ENCODE measurements at places on chromosomes 3 and 15.

GRCh38 chr3:17090280-17090983 is 205.7 kb downstream of the PLCL2 start:
- no peak for DNase-seq

GRCh38 chr15:40042791-40043320 is 3.9 kb upstream of the SRP14 start:
- no peak for DNase-seq

DNA sequence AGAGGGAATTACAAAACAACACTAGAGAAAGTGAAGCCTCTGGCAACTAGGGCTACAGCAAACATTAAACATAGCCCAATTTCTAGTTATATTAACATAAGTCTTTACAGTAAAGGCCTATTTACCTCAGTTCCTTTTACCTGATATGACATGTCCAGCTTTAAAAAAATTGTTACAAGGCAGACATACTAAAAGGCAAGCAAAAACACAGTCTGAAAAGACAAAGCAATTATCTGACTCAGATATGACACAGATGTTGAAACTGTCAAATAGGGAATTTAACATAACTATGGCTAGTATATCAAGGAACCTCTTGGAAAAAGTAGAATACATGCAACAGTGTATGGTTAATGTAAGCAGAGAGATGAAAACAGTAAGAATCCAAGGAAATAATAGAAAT is 238.6 kb downstream of the RAP2B start:
- DNase-seq, result peak; percentile 28

GRCh38 chr3:87828046-87828445 is 230.8 kb downstream of the CGGBP1 start:
- no peak for DNase-seq

GRCh38 chr15:85543741-85544155 is 163.3 kb downstream of the AKAP13 start:
- DNase-seq, result no peak

DNA sequence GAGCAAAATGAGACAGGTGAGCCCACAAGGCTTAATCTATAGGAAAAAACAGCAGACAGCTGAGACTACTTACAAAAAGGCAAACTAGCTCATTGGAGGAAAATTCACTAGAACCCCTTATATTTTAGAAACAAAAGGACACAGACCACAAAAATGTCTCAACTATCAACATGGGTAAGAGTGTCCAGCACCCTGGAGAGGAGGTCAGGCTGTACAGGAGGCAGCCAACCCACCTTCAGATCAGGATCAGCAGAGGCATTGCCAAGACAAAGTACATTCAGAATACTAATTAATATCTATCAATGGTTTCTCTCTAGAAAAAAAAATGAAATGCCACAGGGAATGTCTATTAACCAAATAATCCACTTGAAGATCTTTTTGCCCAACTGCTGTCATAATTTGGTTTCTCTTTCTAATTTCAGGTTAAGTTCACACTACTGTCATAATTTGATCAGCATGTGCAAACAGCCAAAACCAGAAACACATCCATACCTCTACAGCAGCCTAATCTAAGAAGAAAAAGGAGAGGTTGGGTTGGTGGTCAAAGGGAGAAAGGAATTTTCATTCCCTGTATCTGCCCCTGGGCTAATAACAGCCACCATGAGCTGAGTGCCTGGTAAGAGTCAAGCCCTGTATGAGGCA is 26.0 kb upstream of the THBS1 start:
- no peak for DNase-seq

DNA sequence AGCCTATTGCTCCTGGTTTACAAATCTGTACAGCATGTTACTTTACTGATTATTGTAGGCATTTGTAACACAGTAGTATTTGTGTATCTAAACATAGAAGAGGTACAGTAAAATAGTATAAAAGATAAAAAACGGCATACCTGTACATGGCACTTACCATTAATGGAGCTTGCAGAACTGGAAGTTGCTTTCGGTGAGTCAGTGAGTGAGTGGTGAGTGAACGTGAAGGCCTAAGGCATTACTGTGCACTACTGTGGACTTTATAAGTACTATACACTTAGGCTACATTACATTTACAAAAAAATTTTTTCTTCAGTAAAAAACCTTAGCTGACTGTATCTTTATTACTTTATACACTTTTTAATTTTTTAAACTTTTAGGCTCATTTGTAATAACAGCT is 90.9 kb downstream of the RAP2B start:
- DNase-seq, result no peak

DNA sequence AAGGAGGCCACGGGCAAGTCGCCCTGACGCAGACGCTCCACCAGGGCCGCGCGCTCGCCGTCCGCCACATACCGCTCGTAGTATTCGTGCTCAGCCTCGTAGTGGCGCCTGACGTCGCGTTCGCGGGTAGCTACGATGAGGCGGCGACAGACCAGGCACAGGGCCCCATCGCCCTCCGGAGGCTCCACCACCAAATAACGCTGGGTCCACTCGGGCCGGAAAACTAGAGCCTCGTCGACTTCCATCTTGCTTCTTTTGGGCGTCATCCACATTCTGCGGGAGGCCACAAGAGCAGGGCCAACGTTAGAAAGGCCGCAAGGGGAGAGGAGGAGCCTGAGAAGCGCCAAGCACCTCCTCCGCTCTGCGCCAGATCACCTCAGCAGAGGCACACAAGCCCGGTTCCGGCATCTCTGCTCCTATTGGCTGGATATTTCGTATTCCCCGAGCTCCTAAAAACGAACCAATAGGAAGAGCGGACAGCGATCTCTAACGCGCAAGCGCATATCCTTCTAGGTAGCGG is at the start of gene EPM2AIP1:
Gene EPM2AIP1, minus strand, starts transcription at position 326 of the 520 bp plus-strand sequence. Its CDS starts 54 bp downstream, at position 272.
- DNase-seq, result peak; percentile 100

DNA sequence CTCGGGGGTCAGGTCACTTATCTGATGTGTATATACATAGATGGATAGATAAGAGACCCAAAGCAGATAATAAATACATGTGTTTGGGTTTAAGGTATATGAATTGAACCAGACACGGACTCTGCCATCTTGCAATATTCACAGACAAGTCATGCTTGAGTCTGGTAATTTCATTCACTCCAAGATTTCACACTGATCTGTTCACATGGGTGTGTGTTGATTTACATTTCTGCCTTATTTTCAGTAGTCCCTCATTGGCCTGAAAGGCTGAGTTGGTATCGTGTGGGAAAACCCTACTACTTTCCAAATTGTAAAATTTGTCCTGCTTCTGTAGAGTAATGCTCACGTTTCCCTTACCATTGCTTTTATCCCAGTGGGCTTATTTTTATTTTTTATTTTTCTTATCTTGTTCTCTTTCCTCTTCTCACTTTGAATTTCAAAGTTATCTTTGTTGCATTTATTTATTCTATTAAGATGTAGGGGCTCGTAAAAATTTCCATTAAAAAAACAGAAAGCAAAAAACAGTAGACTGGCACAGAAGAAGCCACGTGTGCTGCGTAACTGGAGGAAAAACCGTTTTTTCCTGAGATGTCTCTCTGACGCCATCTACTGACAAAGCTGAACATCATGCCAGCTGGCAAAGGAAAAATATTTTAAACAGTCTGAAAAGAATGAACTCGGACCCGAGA is 10.8 kb upstream of the MFSD1 start:
- DNase-seq, result peak; percentile 50

DNA sequence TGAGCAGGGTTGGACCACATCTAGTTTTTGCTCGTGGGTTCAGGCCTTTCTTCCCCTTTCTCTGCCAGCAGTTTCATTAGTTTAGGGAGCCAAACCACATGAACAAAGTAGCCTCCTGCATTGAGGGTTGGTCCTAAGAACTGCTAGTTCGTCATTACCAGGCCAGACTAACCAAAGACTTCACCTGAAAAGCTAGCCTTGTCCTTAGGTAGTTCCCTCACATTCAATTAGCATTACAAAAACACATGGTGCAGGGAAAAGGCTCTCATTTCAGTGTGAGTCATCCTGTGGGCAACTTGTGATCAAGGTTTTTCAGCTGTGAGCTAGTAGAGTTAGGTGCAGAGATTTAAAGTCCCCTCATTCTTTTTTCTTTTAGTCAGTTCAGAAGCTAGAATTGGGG is 279.3 kb upstream of the CTNNB1 start:
- peak; percentile 31 for DNase-seq

- no peak for DNase-seq
Observed at GRCh38 chr3:15345066-15345607, 12.8 kb upstream of the SH3BP5 start.

DNA sequence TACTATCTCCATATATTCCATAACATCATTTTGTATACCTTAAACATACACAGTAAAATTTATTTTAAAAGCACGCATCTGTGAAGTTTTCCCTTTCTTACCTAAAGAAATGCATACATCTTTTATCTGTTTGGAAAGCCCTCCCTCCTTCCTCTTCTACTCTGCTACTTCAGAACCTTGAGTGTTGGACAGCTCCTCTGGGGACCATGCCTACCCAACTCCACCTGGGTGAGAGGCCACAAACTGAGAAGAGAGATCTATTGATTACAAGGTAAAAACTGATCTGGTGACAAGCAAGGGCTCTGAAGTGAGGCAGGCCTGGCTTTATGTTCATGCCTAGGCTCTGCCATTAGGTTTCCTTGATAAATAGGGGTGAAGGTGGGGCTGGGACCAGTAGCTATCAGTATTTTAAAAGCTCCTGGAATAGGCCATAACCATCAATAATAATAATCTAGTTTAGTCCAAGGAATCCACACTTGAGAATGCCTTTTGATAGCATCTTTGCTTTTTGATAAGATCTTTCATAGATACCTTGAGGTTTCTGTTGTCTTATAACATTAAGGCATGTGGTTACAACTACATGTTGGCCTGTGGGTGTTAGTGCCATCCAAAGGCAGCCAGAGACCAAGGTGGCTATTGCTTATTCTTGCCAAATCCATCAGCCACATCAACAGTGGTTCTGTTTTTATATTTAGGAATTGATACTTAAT is 148.8 kb downstream of the KCNMB2 start:
- DNase-seq, result peak; percentile 22

- no peak for DNase-seq
Observed at GRCh38 chr3:71956716-71957115, 171.8 kb upstream of the PROK2 start.

GRCh38 chr3:44924457-44925084 is 50.2 kb downstream of the TGM4 start:
- no peak for DNase-seq

- DNase-seq, result no peak
Observed at GRCh38 chr15:78034495-78035191, 42.9 kb downstream of the TBC1D2B start.

- DNase-seq, result no peak
Observed at GRCh38 chr15:37595426-37595970, 338.9 kb upstream of the TMCO5A start.

DNA sequence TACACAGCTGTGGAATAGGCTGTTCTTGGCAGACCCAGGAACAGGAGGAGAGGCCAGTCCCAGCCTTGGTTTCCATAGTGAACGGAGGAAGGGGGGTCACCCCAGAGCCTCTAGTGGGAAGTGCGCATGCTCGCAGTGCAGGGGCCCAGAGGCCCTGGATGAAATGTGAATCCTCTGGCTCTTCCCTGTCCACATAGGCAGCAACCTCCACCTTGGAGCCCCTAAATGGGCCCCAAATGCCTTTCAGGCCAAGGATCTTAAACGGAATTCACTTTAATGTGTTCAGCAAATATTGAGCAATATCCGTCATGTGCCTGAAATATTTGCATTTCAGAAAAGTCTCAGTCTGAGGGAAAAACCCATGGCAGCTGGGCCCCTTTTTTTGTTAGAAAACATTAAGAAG is 3.3 kb upstream of the NDN start:
- DNase-seq, result no peak

DNA sequence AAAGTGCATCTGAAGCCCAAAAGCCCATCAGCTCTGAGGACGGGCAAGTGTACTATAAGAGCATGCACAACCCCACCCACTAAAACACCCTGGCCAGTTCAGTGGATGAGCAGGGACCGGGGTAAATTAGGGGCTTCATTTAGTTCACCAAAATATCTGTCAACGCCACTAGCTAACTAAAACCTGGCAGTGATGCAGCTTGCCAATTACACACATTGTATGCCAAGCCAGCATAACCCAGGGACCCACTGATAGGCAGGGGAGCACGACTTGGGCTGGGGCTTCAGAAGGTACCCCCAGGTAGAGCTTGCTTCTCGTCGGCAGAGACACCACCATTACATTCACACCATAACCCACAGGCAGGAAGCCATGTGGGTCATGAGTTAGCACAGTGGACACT is 47.0 kb downstream of the PTPN23 start:
- DNase-seq, result no peak

DNA sequence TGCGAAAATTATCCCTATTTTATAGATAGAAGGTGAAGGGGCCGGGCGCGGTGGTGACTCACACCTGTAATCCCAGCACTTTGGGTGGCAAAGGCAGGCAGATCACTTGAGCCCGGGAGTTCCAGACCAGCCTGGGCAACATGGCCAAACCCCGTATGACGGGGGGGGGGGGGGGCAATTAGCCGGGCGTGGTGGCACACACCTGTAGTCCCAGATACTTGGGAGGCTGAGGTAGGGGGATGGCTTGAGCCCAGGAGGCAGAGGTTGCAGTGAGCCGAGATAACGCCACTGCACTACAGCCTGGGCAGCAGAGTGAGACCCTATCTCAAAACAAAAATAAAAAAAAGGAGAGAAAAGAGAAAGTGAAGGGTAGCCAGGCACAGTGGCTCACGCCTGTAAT is 1.4 kb downstream of the AAGAB start:
- no peak for DNase-seq

DNA sequence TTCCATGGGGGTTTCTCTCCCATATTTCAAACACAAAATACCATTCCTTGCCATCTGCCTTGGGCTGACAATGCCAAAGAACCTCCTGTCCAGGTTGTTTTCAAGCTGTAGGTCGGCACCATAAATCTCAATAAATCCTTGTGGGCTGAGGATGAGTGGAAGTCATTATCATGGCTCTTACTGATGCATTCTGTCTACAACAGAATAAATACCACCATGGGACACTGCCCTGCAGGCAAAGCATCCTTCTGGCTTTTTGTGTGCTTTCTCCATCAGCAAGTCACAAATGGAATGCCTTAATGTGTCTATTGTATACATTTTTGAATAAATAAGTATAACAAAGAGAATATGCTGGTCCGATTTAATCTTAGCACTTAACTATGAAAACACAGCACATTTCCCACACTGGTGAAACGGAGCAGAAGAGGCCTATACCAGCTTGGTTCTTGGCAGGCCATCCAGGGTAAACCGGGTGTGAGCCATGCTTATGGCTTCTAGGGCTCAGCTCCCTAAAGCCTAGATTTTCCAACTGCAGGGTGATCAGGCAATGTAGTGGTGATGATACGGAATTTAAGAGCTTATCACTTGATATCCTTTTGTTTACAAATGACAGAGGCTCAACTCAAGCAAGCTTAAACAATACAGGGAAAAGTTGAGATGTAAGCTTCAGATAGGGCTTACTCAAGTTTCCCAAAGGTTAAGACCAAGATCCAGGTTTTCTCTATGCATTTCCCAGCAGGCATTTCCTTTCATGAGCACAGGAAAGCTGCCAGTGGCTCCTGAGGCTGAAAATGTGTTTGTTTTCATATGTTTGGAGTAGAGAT is 133.2 kb upstream of the LRTM1 start:
- DNase-seq, result no peak

- no peak for DNase-seq
Observed at GRCh38 chr3:124858275-124858674, 28.9 kb downstream of the ITGB5 start.

- no peak for DNase-seq
Observed at GRCh38 chr3:4418156-4418555, 48.9 kb downstream of the SUMF1 start.
